Thoracic aorta (tissue), 2 donors: ENCODE measurements at places on chromosomes 7 and 10.

DNA sequence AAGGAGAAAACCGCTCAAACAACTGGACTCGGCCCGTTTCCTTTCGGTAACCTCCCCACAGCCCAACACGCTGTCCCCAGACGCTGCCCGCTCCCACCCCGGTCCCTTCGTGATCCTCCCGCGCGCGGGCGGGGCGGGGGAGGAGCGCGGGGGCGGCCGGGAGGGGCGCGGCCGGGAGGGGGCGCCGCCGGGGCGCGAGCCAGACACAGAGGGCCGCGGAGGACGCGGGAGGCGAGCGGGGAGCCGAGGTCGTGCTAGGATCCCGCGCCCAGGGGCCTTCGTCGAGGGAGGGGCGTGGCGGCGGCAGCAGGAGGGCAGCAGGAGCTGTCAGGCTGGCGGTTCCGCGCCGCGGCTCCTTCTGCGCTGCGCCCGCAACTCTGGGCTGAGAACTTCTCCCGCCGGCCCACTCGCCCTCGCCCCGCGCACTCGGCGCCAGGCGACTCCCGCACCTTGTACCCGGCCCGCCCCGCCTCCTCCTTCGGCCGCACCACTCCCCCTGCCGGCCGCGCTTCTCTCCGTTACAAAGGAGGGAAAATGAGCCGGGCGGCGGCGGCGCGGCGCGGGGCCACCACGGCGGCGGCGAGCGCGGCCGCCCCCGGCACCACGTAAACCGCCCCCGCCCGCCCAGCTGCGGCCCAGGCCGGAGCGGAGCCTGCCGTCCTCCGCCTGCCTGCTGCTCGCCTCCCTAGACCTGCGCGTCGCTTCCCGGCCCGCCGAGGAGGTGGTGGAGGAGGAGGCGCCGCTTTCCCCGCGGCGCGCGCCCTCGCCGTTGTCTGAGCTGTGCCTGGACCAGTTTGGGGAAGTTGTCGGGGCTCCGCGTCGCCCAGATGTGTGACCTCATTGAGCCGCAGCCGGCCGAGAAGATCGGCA lies at the start of gene CDK14:
Gene CDK14 (plus strand): TSS at position 521 of the 870 bp plus-strand sequence. CDS start 307 bp downstream, at position 828.
- DNase-seq = peak; percentile 45

- no peak for DNase-seq
Observed at GRCh38 chr7:132614428-132615318, 38.4 kb upstream of the PLXNA4 start.

DNA sequence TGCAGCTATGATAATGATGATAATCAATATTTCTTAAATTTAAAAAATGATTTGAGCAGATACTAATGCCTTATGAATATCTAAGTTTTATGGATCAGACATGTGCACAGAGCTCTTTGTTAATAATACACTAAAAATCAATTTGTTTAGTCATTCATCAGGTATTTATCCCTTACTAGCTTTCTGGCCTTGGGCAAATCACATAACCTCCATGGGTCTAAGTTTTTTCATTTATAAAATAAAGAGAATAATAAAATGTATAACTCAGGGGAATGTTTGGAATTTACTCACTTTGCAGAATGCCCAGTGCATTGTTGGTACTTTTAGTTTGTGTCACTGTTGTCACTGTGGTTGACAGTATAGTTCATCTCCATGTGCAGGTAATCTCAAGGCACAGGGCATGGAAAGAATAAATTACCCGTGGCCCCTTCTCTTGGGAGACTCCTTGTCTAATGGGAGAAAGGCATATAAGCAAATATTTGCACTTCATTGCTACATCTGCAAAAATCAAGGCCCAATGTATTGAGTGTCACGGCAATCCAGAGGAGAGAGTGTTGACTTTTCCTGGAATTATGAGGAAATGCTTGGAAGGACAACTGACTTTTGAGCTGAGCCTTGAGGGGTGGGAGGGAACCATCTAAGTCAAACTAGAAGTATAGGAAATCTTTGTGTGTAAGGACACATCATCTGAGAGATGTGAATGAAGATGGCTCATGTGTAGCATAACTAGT lies 64.7 kb upstream of the CTTNBP2 start:
- DNase-seq = no peak

DNA sequence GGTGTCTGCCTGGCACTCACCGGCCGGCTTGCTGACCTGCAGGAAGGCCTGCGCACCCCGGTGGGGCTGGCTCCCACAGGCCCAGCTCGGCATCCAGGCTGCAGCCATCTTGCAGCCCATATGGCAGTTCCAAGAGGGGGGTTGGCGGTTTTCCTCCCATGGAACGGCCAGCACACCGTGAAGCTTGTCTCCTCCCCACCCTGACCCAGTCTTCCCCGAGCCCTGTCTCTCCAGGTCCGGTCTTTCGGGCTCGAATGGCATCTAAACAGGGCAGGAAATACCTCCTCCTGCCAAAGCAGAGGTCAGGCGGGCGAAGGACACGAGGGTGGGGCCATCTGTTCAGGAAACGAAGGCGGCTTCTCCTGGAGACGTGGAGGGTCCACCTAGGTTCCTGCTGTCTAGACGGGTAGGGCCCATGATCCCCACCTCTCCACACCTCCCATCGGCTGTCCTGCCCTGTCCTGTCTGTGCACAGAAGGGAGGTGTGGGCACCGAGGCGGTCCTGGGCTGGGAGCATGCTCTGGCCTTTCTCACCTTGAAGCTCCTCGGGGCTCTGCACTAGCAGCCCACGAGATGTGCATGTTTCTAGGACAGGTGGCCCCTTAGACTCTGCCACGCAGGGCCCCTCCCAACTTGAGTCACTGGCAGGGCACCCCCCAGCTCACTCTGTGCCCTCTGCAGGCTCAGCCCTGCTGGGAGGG lies 113.7 kb upstream of the DIP2C start:
- no peak for DNase-seq

- no peak for DNase-seq
Observed at GRCh38 chr10:22503315-22504088, 158.2 kb downstream of the SPAG6 start.

GRCh38 chr10:124802313-124802675 lies 675 bp downstream of the ABRAXAS2 start:
- DNase-seq = no peak

DNA sequence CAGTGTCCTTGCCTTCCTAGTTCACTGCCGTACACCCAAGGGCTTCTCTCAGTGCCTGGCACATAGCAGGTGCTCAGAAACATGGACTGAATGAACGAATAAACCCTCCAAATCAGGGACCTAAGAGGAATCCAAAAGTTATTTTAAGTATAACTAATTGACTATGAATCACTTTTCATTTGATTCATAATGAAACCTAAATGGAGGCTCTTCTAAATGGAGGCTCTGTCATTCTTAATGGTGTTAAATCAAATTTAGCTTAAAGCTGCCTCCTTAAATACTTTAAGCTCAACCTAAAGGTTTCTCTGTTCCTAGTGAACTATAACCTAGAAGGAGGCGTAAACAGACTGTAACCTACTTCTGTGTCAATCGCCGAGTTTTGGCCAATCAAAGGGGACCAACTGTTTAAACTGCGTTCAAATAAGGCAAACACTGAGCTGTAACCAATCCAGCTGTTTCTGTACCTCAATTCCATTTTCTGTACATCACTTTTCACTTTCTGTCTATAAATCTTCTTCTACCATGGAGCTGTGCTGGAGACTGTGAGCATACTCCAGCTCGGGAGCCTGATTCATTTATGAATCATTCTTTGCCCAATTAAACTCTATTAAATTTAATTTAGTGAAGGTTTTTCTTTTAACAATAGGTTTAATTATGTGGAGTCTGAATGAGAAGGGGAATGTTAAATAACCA lies 11.0 kb downstream of the PYROXD2 start:
- no peak for DNase-seq
